Activated gamma-delta T cell treated with anti-CD3 and anti-CD28 coated beads, Interleukin-2, amount 50 U/mL, for 16 hours (primary cell): ENCODE measurements at places on chromosomes 3 and 15.

- no peak for DNase-seq
Measured at GRCh38 chr3:190746531-190746930, 116.0 kb downstream of the GMNC start.

- no peak for DNase-seq
Measured at GRCh38 chr3:53109190-53109589, 21.0 kb downstream of the RFT1 start.

GRCh38 chr15:63114465-63114864 is 7.2 kb upstream of the LACTB start:
- no peak for DNase-seq

- DNase-seq = no peak
Measured at GRCh38 chr3:139476348-139476747, at the start of gene RBP2. TSS of gene RBP2 (minus strand) at chr3:139476516. CDS start at chr3:139476459, 57 bp downstream.

DNA sequence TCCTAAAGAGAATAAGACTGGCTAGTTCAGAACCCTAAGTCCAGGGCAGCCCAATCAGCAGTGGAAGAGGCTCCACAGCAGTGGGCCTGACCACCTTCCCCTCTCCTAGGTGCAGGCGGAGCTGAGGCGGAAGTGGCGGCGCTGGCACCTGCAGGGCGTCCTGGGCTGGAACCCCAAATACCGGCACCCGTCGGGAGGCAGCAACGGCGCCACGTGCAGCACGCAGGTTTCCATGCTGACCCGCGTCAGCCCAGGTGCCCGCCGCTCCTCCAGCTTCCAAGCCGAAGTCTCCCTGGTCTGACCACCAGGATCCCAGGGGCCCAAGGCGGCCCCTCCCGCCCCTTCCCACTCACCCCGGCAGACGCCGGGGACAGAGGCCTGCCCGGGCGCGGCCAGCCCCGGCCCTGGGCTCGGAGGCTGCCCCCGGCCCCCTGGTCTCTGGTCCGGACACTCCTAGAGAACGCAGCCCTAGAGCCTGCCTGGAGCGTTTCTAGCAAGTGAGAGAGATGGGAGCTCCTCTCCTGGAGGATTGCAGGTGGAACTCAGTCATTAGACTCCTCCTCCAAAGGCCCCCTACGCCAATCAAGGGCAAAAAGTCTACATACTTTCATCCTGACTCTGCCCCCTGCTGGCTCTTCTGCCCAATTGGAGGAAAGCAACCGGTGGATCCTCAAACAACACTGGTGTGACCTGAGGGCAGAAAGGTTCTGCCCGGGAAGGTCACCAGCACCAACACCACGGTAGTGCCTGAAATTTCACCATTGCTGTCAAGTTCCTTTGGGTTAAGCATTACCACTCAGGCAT is 33.7 kb downstream of the VIPR1 start:
- no peak for DNase-seq

DNA sequence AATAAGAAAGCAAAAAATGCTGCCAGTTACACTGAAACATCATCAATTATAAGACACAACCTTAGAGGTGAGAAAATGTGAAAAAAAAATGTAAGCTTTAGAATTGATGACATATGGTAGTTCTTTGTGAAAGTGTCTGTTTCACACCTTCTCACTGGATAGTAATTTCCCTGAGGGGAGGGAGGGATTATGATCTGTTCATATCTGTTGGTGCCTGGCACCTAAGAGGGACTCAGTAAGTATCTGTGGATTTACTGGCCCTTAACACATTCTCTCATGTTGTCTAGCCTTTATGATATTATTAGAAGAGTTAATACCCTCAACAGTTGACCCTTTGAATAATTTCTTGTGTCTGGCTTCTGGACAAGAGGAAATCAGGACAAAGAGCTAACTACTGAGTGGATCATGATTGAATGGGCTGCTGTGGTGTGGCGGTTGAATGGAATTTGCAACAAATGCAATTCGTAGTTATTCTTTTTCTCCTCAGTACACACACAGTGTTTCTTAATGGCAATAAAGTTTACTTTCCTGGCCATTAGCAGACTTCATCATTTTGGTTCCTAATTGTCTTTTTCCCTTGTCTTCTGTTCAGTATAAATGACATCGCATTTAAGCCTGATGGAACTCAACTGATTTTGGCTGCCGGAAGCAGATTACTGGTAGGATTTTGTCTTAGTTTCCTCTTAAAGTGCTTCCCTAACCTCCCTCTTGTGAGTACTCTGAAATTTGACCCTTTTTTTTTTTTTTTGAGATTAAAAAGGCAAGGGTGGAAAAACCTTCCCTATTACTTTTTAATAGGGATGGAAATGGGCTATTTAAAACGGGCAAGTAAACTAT is 9.5 kb downstream of the IFT122 start:
- DNase-seq = no peak

- DNase-seq = no peak
Measured at GRCh38 chr3:171168086-171168485, 141.6 kb upstream of the SLC2A2 start.

DNA sequence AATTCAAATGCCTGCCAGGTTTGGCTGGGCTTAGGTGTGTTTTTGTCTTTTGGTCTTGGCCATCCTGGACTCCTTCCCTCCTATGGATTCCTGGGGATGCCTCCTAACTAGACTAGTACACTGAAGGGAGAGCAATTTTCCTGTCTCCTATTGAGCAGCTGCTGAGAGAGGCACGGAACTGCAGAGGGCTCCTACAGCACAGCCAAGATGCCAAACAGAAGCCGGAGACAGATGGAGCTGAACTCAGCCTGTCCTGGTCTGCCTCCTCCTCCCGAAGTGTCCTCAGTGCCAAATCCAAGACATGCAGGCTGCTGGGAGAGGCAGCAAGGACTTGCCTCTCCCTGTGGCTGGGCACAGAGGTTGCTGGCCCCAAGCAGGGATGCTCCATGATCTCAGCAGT is 256.6 kb upstream of the PROK2 start:
- no peak for DNase-seq

GRCh38 chr15:40558952-40559742 is 5.7 kb downstream of the CCDC32 start:
- no peak for DNase-seq
